HFFc6 (cell line): ENCODE measurements at places on chromosomes 11 and 22. TPM values are rescaled to one million over a fixed set of nuclear protein-coding genes. Genes with fewer than 3 reads are reported as not detected.

GRCh38 chr22:19718456-19719049, 4.2 kb downstream of the SEPTIN5 start:
- H3K36me3 ChIP-seq, result no peaks in the 10 kb centered on the region
- peak overlapping the region; percentile 46; the same call in 1 of the 2 replicates for H3K4me3 ChIP-seq
- H3K27ac ChIP-seq, result no peak overlapping the region

DNA sequence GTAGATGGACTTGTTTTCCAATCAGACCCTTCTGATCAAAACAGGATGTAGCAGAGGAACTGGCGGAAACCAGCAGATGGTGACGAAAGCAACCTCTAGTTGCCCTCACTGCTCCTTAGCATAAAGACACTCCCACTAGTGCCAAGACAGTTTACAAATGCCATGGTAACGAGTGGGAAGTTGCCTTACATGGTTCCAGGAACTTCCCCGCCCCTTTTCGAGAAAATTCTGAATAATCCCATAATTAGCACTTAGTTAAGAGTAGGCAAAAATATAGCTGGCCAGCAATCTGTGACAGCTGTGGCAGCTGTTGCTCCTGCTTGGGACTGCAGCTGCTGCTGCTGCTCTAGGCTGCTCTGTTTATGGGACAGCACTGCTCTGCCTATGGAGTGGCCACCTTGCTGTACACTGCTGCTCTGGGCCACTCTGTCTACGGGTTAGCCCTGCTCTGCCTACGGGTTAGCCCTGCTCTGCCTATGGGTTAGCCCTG, 33.4 kb upstream of the SORL1 start:
- H3K27me3 ChIP-seq, result peaks cover 5% of the 10 kb centered on the region
- H3K36me3 ChIP-seq, result no peaks in the 10 kb centered on the region
- DNase-seq, result no peak
- peaks cover 6% of the 10 kb centered on the region for H3K4me1 ChIP-seq

DNA sequence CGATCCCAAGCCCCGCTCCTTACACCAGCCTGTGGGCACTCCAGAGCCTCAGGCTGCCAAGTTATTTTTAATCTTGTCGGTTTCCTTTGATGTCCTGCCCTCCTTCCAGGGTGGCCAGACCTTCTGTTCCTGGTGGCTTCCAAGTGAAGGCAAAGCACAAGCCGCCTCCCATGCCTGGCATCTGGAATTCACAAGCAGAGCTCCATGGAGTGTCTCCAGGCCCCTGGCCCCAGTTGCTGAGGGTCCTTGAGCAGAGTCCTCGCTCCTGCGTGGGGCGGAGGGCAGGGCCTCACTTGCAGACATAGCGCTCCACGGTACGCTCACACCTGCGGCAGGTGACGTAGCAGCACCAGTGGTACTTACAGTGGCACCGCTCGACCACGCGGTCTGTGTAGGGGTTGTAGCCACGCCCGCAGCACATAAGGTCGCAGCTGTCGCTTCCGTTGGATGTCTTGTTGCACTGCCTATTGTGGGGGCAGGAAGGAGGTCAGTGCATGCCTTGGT, 19.5 kb downstream of the WNT11 start:
- H3K4me1 ChIP-seq, result peaks cover 28% of the 10 kb centered on the region
- H3K27ac ChIP-seq, result no peak overlapping the region
- no peaks in the 10 kb centered on the region for H3K36me3 ChIP-seq
- peaks cover 35% of the 10 kb centered on the region for H3K27me3 ChIP-seq
- no peak overlapping the region for H3K4me3 ChIP-seq

DDX6 gene
- total RNA-seq, result 127 and 132 TPM in 2 replicates

TCF20 gene
- total RNA-seq, result 27.8 to 29.9 TPM (median 27.9 TPM) in 3 replicates

DNA sequence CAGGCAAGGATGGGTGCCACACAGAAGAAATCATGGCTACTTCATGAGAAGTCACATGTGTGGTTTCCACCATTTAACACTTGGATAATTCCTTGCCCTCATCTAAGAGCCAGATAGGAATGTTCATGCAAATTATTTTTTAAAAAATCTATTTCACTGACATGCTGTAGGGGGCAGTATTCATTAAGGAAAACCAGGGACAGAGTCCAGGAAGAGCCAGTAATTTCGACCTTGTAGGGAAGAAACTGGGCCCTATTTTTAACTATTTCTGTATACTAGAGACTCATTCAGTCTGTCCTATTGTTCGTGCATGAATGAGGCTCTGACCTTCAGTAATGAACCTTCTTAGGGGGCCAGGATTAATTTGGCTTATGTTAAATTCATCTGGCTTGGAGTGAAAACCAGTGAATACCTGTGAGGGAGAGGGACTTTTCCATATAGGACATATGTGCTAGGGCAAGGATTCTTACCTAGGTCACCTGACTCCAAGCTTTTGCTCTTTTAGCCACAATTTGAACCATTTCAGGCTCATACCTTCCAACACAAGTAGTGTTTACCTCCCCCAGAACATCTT, 192.7 kb downstream of the NAV2 start:
- peaks cover 21% of the 10 kb centered on the region for H3K4me1 ChIP-seq
- peak overlapping the region; percentile 29; the same call in 1 of the 2 replicates for H3K27ac ChIP-seq
- 0 out of 2 replicates have a peak, but pooled peaks cover under 1% of the 10 kb centered on the region for H3K36me3 ChIP-seq
- peak; percentile 65 for DNase-seq
- no peak overlapping the region for H3K4me3 ChIP-seq

GRCh38 chr11:96472085-96472484, 82.3 kb downstream of the JRKL start:
- H3K27me3 ChIP-seq, result no peaks in the 10 kb centered on the region; the same call in 1 of the 2 replicates
- no peak overlapping the region for H3K27ac ChIP-seq
- H3K4me1 ChIP-seq, result 0 out of 2 replicates have a peak, but pooled peaks cover 5% of the 10 kb centered on the region
- DNase-seq, result no peak
- H3K36me3 ChIP-seq, result no peaks in the 10 kb centered on the region
- no peak overlapping the region for H3K4me3 ChIP-seq

- no peaks in the 10 kb centered on the region for H3K36me3 ChIP-seq
- peak overlapping the region; percentile 69 for H3K4me3 ChIP-seq
- peaks cover 3% of the 10 kb centered on the region for H3K27me3 ChIP-seq
- H3K4me1 ChIP-seq, result peaks cover 7% of the 10 kb centered on the region; the same call in 1 of the 2 replicates
- H3K27ac ChIP-seq, result no peak overlapping the region
Observed at GRCh38 chr11:15651816-15652215, 537.1 kb downstream of the INSC start.

DNA sequence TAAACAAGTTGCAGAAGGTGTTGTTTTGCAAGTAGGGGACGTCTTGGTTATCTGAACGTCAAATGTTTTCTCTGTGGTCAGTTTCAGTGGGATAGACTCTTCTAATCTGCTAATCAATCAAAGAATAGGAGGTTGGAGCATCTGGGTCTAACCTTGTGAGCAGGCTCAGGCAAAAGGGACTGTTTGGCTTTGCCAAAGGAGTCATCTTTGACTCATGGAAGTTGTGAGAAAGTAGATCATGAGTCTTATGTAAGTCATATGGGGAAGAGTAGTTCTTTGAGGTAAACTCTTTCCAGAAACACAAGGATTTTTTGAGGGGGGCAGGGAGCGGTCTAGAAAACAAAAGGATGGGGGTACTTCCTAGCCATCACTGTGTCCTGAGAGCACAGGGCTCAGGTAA, 27.1 kb upstream of the TOP3B start:
- peaks cover 9% of the 10 kb centered on the region for H3K27me3 ChIP-seq
- no peak overlapping the region for H3K27ac ChIP-seq
- no peaks in the 10 kb centered on the region for H3K36me3 ChIP-seq
- H3K4me1 ChIP-seq, result peaks cover 5% of the 10 kb centered on the region; the same call in 1 of the 2 replicates
- no peak overlapping the region for H3K4me3 ChIP-seq

- no peak for DNase-seq
- no peak overlapping the region for H3K4me3 ChIP-seq
- no peak overlapping the region for H3K27ac ChIP-seq
- no peaks in the 10 kb centered on the region for H3K4me1 ChIP-seq
Observed at GRCh38 chr11:27020751-27021150, 19.9 kb upstream of the BBOX1 start.

OR5W2 gene
- total RNA-seq, result not detected in 3 replicates

DNA sequence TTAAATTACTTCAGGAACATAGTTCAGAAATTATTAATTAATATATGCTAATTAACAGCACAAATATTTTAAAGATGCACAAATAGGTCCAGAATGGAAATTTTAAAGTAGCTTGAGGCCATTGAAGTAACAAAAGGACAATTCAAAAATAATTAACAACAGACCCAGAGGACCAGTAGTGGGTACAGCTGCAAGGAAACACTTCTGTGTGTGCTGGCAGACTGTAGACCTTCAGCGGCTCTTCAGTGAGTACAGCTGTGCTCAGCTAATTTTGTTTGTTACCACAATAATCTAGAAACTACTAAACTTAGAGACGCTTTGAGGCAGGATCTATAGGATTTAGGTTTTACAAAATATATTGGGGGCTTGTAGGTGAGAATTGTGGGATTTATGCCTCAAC, 103.8 kb downstream of the GRIA4 start:
- DNase-seq, result no peak
- no peaks in the 10 kb centered on the region for H3K27me3 ChIP-seq
- no peak overlapping the region for H3K27ac ChIP-seq
- H3K4me3 ChIP-seq, result no peak overlapping the region
- H3K36me3 ChIP-seq, result no peaks in the 10 kb centered on the region
- H3K4me1 ChIP-seq, result no peaks in the 10 kb centered on the region

DNA sequence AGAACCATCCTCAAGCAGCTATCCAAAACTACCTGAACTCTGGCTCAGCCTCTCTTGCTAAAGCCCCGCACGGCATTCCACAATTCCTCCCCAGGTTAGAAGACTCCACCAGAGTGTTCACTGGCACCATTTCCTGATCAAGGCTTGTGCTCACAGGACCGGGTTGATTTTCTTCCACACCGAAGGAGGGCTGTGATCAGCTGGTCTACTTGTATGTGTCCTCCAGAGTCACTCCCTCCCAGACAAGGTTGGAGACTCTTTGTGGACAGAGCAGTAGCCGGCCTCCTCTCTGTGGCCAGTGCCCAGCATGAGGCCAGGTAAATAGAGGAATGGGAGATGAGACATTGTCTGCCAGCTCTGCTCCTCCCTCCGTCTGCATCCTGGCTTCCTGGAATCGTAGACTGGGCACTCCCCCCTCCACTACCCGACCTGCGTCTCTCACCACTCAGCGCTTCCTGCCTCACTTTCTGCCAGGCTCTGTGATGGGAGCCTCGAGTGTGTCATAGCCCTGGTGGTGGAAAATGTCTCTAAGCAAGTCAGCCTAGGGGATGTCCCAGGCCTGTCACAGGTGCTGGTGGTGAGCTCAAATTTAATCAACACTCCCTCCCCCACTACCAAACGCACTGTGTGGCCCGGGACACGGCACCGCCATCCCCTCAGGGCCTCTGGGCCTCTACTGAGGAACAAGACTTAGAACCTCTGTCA, 12.5 kb upstream of the TMPRSS6 start:
- no peak overlapping the region for H3K27ac ChIP-seq
- H3K36me3 ChIP-seq, result no peaks in the 10 kb centered on the region
- no peak overlapping the region for H3K4me3 ChIP-seq
- peak; percentile 20 for DNase-seq
- H3K4me1 ChIP-seq, result peaks cover 7% of the 10 kb centered on the region

DNA sequence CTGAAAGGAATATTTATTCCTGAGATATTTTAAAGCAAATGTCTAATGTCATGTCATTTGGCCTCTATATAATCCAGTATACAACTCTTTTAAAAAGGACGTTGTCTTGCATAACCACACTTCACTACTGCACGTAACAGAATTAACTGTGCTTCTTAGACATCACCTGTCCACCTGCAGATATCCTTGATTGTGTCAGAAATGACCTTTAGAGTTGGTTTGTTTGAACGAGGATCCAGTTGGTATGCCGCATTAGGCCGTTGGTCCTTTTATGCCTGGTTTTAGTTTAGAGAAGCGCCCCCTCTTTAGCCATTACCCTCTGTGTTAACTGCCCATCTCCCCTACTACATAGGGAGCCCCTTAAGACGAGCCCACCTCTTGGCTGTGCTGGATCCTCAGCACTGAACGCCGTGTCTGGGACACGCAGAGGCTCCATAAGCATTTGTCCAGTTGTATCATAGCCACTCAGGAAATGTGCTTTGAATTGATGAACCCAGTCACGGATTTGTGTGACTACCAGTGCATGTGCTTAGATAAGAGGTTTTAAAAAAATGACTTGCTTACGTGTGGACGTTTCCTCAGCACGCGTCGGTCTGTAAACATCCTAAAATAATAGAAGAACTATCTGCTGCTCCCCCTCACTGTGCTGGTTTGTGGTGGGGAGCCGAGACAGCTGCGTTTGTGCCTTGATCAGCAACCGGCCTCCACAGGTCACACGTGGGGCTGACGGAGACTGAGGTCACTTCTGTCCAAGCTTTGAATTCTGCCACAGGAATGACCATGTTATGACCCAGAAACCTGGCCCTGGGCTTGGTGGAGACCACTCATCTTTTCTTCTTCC, 4.0 kb downstream of the MICAL2 start:
- peak overlapping the region; percentile 52; the same call in 1 of the 2 replicates for H3K27ac ChIP-seq
- peak overlapping the region; percentile 7; the same call in 1 of the 2 replicates for H3K4me3 ChIP-seq
- H3K4me1 ChIP-seq, result peaks cover 80% of the 10 kb centered on the region
- peaks cover 61% of the 10 kb centered on the region for H3K36me3 ChIP-seq
- no peak for DNase-seq
- H3K27me3 ChIP-seq, result peaks cover 2% of the 10 kb centered on the region; the same call in 1 of the 2 replicates

DMC1 gene
- 1.8 to 5.1 TPM (median 1.9 TPM) in 3 replicates for total RNA-seq

GRCh38 chr11:15016200-15016599, 44.0 kb upstream of the CALCA start:
- H3K36me3 ChIP-seq, result no peaks in the 10 kb centered on the region
- no peak overlapping the region for H3K4me3 ChIP-seq
- no peak for DNase-seq
- no peak overlapping the region for H3K27ac ChIP-seq
- no peaks in the 10 kb centered on the region for H3K4me1 ChIP-seq

PDE3B gene
- total RNA-seq, result not detected in 3 replicates

GRCh38 chr22:33350491-33350890, 292.3 kb upstream of the SYN3 start:
- H3K27me3 ChIP-seq, result peaks cover 2% of the 10 kb centered on the region; the same call in 1 of the 2 replicates
- H3K4me1 ChIP-seq, result no peaks in the 10 kb centered on the region
- no peak overlapping the region for H3K27ac ChIP-seq

DNA sequence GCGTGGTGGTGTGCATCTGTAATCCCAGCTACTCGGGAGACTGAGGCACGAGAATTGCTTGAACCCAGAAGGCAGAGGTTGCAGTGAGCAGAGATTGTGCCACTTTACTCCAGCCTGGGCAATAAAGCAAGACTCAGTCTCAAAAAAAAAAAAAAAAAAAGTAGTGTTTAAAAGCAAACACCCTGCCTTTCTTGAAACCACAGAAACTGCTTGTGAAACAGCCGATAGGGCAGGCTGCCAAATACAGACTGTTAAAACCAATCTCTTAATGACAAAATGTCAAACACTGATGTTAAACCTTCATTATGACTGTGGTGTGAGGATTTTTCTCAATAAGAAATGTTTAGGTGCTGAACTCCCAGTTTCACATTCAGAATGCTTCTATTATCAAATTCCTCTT, 27.3 kb downstream of the MARK2 start:
- H3K4me3 ChIP-seq, result no peak overlapping the region
- no peak overlapping the region for H3K27ac ChIP-seq
- peaks cover 45% of the 10 kb centered on the region for H3K4me1 ChIP-seq
- no peak for DNase-seq
- 0 out of 2 replicates have a peak, but pooled peaks cover 6% of the 10 kb centered on the region for H3K36me3 ChIP-seq

MS4A3 gene
- total RNA-seq, result not detected in 3 replicates

- no peaks in the 10 kb centered on the region for H3K4me1 ChIP-seq
- no peak overlapping the region for H3K27ac ChIP-seq
- H3K4me3 ChIP-seq, result no peak overlapping the region
Observed at GRCh38 chr22:49372530-49373288, 455.0 kb downstream of the BRD1 start.

OR52A5 gene
- total RNA-seq, result not detected in 3 replicates

- peak overlapping the region; percentile 23; the same call in 1 of the 2 replicates for H3K4me3 ChIP-seq
- DNase-seq, result no peak
- no peak overlapping the region; the same call in 1 of the 2 replicates for H3K27ac ChIP-seq
- H3K36me3 ChIP-seq, result no peaks in the 10 kb centered on the region
- no peaks in the 10 kb centered on the region; the same call in 1 of the 2 replicates for H3K4me1 ChIP-seq
Observed at GRCh38 chr22:17920145-17920605, 104.2 kb downstream of the MICAL3 start.

- H3K4me1 ChIP-seq, result peaks cover 6% of the 10 kb centered on the region; the same call in 1 of the 2 replicates
- H3K27ac ChIP-seq, result no peak overlapping the region
- H3K4me3 ChIP-seq, result no peak overlapping the region
- H3K27me3 ChIP-seq, result peaks cover 8% of the 10 kb centered on the region
Observed at GRCh38 chr22:50439314-50439870, 35.4 kb downstream of the SBF1 start.
